ENCODE measurements at places on chromosomes 3 and 15.

DNA sequence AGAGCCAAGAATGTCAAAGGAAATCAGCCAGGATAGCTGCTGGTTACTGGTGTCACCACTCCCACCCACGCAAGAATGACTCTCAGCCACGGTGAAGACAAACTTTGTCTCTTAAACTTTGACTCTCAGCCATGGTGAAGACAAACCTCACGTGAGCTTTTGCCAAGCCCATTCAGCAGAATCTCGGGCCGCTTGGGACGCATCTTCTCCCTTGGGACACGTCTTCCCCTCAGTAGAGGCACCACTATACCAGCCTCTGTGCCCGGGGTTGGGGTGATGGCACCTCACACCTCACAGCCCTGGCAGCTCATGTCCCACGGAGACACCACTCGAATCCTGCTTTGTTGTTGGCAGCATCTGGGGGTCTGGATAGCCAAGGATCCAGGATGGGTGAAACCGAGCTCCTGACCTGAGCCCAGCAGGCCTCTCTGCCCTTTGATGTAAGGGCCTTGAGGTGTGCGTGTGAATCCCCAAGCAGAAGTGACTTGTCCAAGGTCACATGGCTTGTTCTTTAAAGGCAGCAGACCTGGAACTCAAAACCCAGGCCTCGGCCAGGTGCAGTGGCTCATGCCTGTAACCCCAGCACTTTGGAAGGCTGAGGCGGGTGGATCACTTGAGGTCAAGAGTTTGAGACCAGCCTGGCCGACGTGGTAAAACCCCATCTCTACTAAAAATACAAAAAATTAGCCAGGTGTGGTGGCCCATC, 21.8 kb downstream of the RBPMS2 start:
- no peak for DNase-seq

- no peak for DNase-seq
Observed at GRCh38 chr3:116000311-116000710, 377.0 kb downstream of the GAP43 start.

- DNase-seq, result no peak
Observed at GRCh38 chr15:70387081-70387480, 289.4 kb upstream of the TLE3 start.

DNA sequence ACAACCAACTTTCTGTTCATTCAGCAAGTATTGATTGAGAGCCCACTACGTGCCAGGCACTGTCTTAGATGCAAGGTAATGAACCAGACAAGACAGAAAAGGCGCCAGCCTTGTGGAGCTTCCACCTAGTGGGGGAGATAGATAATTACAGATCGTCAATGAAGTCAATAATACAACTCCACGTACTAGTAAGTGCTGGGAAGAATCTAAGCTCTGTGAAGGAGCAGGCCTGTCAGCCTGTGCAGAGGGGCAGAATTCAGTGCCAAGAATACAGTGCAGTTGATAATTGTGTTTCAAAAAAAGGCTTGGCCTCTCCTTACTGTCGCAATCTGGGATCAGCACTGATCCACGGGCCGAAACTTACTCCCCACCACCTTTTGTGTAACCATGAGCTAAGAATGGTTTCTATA, 186.3 kb downstream of the FEZF2 start:
- no peak for DNase-seq

GRCh38 chr3:94776401-94776915, 713.6 kb downstream of the NSUN3 start:
- DNase-seq, result no peak

- no peak for DNase-seq
Observed at GRCh38 chr3:43959498-43960447, 269.0 kb downstream of the ABHD5 start.
